ENCODE measurements at places on chromosomes 12 and 14. TPM values are rescaled to one million over a fixed set of nuclear protein-coding genes. Genes with fewer than 3 reads are reported as not detected.

Gene TEX22
- 4.4 TPM for total RNA-seq

Gene SLCO1C1
- total RNA-seq, result not detected

Gene GLS2
- 1.3 TPM for total RNA-seq

Gene PPFIA2
- total RNA-seq, result not detected

Gene TTC9
- 14.7 TPM for total RNA-seq

Gene GPN3
- total RNA-seq, result 21.6 TPM

Gene SAMD15
- 0.25 TPM for total RNA-seq

Gene LRFN5
- total RNA-seq, result not detected

Gene CACNB3
- total RNA-seq, result 32.8 TPM

Gene ATXN3
- total RNA-seq, result 30.5 TPM

Gene NGB
- not detected for total RNA-seq

Gene TCL1B
- not detected for total RNA-seq

Gene GPR84
- 0.18 TPM for total RNA-seq

Gene RASSF9
- total RNA-seq, result not detected

Gene MYO1H
- not detected for total RNA-seq

Gene PCED1B
- 57.1 TPM for total RNA-seq

Gene STON2
- total RNA-seq, result 4.3 TPM

Gene FAM186B
- total RNA-seq, result not detected

Gene MYF6
- not detected for total RNA-seq

Gene CD27
- 39.9 TPM for total RNA-seq
